ENCODE measurements at places on chromosomes 5 and 9.
A peak's percentile ranks its signal among the peaks of the same experiment; 100 is the strongest.

DNA sequence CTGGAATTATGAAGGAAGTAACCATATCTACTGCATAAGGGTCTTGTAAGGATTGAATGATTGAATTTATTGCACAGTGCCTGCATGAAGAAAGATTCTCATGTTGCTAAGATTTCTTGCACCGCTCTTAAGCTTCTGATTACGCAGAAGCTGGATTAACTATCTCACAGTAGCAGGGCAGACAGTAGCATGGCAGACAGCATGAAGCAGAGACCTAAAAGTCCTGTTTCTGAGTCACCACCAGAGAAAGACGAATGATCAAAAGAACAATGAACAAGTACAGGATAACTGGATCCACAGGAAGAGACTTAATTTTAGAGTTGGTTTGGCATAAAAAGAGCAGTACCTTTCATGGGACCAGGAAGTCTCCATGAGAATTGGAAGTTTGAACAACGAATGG, 142.4 kb downstream of the MAPKAP1 start:
- DNase-seq = no peak

DNA sequence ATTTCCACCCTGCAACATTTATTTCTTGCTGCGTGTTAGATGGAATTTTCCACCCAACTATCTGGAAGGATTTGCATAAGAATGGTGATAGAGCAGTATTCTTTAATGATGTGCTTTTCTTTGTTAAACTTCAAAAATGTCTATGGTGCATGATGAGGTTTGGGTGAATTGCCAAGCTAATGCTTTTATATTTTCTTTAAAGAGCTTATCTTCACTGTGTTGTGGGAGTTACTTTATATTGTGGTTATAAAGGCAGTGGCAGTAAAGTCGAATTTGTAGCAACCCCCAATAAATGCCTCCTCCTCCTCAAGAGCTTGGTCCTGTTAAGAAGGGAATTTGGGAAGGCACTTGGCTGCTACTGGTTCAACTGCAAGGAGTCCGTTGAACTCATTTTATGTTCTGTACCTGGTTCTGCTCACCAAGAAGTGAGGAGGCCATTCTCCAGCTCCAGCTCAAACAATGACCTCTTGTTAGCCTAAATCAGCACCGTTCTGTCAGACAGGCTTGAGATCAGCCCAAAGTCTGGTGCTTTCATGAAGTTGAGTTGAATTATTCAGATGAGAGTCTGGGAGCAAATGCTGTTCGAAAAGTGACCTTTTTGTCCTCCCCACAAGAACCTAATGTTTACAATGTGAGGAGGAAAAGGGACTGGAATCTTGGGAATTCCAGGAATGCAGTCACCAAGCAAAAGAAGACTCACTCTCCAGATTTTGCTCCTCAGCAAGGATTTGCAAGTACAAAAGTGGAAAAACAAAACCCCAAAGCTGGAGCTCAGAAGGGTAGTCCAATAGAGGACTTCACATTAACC, 217.0 kb downstream of the TMEM38B start:
- DNase-seq = peak; percentile 51

DNA sequence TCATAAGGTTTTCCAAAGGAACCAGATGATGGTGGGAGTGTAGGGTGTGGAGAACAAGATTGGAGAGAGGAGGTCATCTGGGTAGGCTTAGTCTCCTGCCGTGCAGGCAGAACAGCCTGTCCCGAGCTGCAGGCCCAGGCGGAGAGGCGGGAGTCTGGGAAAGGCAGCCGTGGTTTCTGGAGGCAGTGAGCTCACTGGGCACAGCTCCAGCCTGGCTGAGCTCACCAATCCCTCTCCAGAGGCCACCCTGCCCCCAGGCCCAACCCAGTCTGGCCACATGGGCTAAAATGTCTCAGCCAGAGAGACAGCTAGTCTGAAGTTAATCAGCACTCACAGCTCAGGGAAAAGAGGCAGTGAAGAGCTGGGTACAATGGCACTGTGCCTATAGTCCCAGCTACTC, 12.3 kb downstream of the P4HA2 start:
- DNase-seq = peak; percentile 99

- peak; percentile 86 for DNase-seq
Observed at GRCh38 chr9:133558191-133559126, 24.0 kb downstream of the ADAMTSL2 start.

GRCh38 chr9:99000476-99001395, 57.0 kb downstream of the COL15A1 start:
- peak; percentile 79 for DNase-seq

DNA sequence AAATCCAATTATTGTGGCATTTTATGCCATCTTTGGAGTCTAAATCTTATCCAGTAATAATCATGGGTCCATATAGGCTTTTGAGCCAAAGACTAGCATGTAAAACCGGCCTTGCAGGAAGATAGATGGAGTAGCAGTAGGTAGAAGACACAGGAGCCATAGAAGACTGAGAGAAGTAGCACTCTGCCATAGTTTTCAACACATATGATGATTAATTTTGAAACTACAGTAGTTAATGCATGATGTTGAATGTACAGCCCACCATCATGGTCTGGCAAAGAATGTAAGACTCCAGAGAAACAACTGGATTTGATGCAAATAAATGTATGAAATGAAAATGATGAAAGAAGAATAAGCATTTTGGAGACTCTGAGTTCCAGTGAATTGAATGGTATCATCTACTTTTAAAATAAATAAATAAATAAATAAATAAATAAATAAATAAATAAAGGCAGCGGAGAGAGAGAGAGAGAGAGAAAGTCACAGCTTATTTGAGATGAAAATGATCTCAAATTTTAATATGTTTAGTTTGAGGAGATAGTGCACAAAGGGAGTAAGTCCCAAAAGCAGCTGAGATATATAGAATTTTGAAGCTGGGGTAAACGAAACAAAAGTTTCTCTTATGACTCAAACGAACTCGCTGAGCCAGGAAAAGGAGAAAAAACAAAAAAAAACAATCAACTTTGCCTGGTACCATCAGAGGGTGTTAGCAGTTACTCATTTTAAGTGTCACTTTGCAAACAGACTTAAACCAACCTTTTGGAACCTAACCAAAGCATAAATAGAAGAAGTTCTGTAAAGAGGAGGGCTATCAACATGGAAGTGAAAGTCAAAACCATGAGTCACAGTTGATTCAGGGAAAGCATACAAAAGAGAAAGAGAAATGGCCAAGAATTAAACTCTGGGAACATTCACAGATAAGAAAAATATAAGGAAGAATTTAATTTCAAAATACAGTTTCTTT, 388.7 kb downstream of the CETN3 start:
- DNase-seq = peak; percentile 57

DNA sequence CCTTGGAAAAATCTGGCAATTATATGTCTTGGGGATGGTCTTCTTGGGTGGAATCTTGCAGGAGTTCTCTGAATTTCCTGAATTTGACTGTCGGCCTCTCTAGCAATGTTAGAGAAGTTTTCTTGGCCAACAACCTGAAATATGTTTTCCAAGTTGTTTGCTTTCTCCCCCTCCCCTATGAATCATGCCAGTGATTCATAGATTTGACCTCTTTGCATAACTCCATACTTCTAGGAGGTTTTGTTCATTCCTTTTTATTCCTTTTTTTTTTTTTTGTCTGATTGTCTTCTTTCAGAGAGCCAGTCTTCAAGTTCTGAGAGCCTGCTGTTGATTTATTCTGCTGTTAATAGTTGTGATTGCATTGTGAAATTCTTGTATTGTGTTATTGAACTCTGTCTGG, 56.7 kb upstream of the SLC44A1 start:
- DNase-seq = peak; percentile 76

DNA sequence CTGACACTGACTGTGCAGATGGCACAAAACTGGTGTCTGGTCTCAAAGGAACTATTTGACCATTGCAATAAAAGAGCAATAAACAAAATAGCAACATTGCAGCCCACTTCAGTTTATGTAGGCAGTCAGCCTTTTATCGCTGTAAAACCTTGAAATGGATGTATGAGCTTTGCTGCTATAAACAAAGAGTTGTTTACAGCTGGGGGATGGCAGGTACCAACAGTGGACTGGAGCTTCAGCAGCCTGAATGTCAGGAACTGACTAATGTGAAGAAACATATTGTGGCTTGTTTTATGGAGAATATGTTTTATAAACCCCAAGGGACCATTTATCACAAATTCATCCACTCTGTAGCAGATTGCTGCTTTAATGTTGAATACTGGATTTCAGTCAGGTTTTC, 78.0 kb downstream of the PTPRD start:
- DNase-seq = no peak

- no peak for DNase-seq
Observed at GRCh38 chr9:123394291-123395235, 38.6 kb downstream of the CRB2 start.
